SW 1271 (cell line): ENCODE measurements at places on chromosomes 5 and 9.

- DNase-seq = peak; percentile 6
Observed at GRCh38 chr5:34685485-34686165, 29.5 kb downstream of the RAI14 start.

DNA sequence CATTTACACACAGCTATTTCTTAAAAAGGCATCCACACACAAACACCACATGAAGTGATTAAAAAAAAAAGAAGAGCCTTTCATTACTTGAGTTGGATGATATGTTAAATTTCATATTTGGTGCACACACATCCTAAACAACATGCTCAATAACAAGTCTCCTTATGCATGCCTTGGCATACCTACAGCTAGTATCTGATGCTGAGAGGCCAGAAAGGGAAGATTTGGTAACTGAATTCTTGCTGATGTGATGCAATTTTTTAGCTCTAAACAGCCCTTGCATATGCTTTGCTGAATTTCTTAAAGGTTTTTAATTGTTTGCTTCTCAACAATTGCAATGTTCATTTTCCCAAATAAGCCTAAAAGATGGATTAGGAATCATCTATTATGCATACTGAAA, 338.8 kb downstream of the ARL15 start:
- DNase-seq = no peak

GRCh38 chr5:40734986-40735385, 20.8 kb downstream of the TTC33 start:
- DNase-seq = no peak

DNA sequence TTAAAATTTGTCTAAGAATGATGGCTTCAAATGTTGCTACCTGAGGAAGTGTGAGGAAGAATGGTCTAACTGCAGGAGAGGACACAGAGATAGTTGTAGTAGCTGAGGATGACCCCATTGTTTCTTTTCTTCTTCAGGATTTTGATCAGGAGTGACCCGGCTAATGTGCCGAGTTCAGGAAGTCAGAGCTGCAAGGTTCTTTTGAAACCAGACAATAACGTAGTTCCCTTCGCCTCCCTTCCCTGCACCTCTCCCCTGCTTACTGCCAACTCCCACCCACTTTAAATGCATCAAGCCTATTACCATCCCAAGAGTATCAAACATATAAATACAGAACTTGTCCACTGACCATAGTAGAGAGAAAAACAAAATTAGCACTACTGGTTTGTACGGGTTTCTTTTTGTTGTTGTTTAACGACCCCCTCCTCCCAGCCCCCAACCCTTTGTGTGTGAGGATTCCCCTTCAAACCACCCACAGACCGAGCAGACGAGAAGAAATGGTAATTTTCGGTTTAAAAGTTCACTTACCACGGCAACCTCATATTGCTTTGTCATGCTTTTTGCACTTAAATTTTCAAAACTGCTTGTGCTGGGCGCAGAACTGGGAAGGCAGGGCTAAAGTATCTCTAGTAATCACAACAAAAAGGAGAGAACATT, 23.5 kb upstream of the ELAVL2 start:
- DNase-seq = no peak
